ENCODE measurements at places on chromosomes 6 and 20.

DNA sequence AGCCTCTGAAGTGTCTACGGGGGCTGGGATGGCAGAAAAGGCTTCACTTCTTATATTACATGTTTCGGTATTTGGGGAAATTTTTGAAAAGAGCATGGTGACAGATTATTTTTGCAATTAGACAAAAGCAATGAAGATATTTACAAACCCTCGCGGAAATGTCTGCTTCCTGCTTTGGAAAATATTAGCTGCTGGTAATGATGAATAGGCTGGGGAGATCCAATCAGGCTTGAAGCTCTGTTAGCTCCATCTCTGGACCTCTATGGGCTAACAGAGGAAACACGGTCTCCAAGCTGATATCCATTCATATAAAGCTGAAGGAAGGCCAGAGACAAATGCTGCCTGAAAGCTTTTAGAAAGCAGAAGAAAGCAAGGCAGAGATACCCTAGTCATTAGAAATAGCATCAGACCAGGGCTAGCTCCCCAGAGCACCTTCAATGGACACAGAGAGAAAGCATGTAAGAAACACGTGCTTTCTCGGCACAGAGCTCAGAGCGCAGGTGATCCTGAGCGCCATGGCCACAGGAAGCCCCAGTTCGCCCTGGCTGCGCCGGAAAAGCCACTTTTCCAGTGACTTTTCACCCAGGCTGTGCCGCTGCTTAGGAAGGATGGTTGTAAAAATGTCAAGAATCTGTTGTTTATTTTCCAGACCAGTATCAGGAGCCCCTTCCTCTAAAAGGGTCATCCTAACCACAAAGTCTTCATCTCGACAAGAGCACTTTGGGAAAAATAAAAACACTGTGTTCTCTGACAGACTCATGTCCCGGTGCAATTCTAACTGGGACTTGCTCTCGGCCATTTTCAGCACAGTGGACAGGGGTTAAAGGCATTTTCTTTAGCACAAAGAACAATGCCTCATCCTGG is 68.5 kb upstream of the NFATC2 start:
- DNase-seq: no peak

DNA sequence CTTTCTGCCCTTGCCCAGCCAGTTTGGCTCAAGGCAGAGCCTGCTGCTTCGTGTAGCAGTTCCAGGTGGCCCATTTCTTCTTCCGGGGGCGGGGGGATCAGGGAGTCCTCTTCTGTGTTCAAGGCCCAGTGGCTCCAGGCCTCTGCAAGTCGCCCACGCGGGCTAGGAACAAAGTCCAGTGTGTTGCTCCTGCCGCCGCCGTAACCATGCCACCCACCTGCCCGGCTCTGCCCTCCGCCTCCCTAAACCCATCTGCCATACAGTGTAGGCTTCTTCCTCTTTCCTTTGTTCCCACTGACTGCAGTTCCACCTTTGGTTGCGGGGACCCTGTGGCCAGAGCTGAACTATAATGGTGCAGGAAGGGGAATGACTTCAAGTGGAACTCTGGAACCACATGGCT is 43.9 kb upstream of the SRF start:
- DNase-seq: no peak

DNA sequence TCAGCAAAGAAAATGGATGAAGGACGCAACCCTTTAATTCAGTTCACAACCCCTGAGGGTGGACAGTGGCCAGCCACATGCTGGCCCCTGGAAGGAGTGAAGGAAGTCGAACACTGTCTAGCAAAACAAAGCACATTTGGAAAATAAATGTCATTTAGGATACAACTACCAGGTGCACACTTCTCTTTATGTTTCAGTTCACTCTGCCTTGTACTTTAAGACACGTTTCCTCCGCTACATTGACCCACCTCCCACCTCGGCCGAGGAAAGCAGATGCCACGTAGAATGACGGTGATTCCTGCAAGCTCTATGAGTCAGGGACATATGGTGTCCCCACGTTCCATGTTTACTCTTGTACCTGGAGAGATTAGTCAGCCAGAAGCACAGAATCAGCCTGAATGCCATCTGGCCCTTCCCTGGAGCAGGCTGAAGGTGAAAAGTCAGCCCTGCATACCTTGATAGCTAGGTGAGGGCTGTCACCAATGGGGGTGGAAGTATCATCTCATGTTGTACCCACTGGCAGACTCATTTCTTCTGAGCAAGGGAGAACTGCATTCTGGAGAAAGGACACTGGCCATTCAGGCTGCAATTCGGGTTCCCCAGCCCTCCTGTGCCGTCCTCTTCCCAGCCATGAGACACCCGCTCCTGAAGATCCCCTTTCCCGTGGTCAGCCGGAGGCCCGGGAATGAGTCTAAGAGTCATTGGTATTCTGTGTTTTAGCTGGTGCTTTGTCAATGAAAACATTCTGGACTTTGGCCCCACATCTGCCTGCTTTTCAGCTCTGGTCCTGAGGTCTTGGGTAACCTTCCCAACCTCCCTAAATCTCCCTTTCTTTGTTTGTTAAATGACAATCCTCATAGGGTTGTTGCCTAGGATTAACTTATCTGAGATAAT is 60.6 kb downstream of the FOXA2 start:
- peak; percentile 3 for DNase-seq

DNA sequence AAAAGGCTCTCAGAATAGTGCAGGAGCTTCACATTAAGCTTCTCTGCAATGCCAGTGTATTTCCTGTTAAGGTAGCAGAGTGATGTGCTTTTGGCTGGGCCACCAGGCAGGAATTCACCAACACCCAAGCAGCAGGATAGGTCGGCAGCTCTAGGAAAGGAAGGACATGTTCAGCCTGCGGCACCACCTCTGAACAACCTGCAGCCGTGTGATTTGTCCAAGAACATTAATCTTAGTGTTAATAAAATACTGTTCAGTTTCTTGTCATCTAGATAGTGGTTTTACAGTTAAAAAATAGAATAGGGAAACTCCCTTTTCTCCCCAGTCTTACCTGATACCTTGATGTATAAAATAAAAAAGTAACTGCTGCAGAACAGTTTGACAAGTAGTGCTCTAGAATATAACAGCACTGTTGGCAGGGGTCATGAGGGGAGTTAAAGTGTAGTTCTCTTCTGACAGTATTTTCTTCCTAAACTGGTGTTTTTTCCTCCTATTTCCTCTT is 18.8 kb downstream of the ZNF292 start:
- no peak for DNase-seq

- DNase-seq: no peak
Observed at GRCh38 chr6:110392727-110393126, 22.6 kb downstream of the DDO start.

GRCh38 chr20:41476446-41476845 is 109.8 kb upstream of the EMILIN3 start:
- no peak for DNase-seq

DNA sequence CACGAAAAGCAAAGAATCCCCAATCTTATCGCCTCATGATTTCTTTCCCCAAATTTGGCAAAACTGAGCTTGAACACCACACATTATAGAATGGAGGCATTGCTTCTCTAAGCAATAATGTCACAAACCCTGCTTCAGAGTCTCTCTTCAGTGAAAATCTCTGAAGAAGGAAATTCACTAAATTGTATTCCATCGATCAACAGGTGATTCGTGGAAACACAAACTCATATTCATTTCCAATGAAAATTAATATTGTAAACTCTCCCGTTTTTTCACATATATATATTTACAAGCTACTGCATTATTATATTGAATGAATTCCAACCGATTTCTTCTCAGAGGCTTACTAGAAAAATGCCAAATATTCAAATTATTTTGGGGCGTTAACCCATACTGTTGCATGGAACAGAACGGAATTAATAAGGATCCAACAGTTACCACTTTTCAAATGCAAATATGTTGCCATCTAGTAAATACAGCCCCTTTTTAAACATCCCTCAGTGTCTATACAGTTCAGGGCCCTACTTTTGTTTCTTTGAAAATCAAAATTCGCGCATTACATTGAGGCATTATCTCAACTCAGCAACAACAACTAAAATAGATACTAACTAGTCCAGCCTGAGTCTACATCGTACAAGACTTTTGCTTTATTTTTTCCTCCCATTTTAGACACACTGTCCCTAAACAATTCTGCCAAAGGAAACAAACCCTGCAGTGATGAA is 1.3 kb downstream of the KIF13A start:
- peak; percentile 48 for DNase-seq

- DNase-seq: no peak
Observed at GRCh38 chr6:40358473-40359460, 228.4 kb downstream of the LRFN2 start.

GRCh38 chr6:56988145-56988544 is 33.2 kb downstream of the BEND6 start:
- DNase-seq: no peak

DNA sequence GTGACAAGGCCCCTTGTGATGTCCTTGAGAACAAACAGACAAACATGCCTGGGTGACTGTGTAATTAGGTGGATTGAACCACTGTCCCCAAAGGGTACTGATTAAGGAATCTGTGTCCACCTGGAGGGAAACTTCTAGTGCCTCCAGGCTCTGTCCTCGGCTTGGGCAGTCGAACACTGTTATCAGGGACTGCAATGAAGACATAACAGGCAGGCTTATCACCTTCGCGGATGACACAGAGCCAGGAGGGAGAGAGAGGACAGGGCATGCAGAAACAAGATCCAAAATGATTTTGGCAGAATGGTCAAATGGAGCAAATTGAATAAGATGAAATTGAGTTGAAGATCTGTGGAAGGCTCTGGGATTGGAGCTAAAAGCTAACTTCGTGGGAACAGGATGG is 60.9 kb upstream of the ZFAND3 start:
- DNase-seq: no peak

DNA sequence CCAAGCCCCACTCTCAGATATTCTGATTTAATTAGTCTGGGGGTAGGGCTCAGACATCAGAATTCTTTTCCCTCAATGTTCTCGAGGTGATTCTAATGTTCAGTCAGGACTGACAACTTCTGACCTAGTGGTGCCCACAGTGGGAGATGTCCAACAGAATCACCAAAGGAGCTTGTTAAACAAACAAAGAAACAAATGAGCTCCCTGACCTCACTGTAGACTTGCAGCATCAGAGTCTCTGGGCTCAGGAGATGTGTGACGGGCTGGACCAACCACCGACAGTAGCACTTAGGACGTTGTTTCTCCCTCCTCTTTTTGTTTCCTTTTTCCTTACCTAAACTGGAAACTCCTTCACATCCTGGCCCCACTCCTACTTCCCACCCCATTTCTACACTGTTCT is 49.3 kb downstream of the CLIC5 start:
- no peak for DNase-seq

DNA sequence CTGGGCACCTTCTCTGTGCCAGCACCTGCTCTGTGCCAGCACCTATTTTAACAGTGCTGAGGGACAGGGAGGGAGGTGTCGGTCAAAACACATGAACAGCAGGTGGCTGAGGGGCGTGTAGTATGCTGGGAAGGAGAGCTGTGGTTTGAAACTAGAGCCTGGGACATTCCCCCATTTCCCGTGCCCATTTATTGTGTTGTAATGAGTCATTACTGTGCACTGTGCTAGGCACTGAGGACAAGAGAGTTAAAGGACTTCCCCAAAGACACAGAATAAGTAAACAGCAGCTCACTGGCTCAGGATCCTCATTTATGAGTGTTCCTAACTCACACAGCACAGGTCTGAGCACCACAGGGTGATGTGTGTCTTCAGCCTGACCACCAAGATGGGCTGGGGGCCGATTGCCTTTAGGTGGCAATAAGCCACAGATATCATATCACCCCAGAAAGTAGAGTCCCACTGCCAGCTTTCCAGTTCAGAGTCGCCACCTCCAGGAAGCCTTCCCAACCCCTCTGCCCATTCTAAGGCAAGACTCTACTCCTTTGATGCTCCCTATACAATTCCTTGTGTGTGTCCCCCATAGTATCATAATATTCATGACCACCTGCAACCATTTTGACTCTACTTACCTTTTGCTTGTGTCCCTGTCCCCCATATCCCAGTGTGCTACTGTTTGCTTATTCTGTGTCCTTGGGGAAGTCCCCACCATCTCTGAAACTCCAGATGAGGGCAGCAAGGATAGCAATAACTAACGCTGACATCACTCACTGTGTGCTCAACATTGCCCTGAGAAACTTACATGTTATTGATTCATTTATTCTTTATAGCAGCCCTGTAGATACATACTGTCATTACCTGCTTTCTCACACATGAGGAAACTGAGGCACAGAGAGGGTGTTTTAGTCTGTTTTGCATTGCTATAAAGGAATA is 87.3 kb downstream of the TOX2 start:
- DNase-seq: no peak

DNA sequence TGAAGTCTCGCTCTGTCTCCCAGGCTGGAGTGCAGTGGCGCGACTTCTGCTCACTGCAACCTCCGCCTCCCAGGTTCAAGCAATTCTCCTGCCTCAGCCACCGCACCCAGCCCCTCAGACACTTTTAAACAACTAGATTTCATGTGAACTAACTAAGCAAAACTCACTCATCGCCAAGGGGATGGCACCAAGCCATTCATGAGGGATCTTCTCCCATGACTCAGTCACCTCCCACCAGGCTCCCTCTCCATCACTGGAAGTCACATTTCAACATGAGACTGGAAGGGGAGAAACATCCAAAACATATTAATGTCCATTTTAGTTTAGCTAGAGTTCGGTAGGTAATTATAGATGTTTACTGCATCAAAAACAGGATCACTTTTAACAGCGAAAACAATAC is 95.9 kb upstream of the PRL start:
- no peak for DNase-seq

DNA sequence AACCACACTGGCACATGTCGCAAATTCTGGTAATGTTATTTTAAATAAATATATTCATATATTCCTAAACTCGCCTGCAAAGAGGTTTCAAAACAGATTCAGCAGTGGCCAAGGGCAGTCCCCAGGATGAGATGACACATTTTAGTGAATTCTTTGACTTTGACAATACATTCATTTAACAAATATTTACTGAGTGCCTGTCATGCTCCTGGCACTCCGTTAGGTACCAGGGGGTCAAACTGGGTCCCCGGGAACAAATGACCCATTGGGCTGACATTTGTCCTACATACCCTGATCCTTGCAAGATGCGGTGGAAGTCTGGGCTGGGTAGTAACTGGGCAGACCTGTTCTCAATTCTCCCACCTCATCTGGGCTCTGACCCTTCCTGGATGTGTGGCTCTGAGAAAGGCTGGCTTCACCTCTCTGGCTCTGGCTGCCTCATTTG is 74.9 kb downstream of the FYN start:
- no peak for DNase-seq

GRCh38 chr20:618980-619379 is 8.9 kb upstream of the TCF15 start:
- no peak for DNase-seq

DNA sequence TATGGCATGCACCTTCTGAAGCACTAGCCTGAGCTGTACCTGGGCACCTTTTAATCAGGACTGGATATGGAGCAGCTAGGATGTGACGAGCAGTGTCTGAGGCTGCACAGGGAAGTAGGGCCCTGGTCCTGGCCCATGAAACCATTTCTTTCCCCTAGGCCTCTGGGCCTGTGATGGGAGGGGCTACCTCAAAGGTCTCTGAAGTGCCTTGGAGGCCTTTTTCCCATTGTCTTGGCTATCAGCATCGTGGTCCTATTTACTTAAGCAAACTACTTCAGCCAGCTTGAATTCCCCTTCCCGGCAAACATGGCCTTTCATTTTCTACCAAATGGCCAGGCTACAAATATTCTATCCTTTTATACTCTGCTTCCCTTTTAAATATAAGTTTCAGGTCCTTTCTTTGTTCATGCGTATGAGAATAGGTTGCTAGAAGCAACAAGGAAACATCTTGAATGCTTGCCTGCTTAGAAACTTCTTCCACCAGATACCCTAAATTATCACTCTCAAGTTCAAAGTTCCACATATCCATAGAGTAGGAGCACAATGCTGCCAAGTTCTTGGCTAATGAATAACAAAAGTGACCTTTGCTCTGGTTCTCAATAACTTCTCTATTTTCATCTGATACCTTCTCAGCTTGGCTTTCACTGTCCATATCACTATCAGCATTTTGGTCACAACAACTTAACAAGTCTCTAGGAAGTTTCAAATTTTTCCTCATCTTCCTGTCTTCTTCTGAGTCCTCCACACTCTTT is 673.1 kb downstream of the HTR1B start:
- DNase-seq: no peak

All from pons (tissue), 1 donor.